ENCODE measurements at places on chromosomes 5 and 9. TPM values are rescaled to one million over a fixed set of nuclear protein-coding genes. Genes with fewer than 3 reads are reported as not detected.

ALDOB gene
- not detected for total RNA-seq

TEX48 gene
- not detected for total RNA-seq

FBP1 gene
- 0.80 TPM for total RNA-seq

DIPK1B gene
- 49.2 TPM for total RNA-seq

NUTM2F gene
- 0.09 TPM for total RNA-seq

FUT7 gene
- total RNA-seq, result 0.14 TPM

SEMA6A gene
- 30.0 TPM for total RNA-seq

FBP2 gene
- total RNA-seq, result not detected

ROPN1L gene
- 0.68 TPM for total RNA-seq

HMGCR gene
- total RNA-seq, result 321 TPM

- no peak for DNase-seq
Measured at GRCh38 chr5:118557251-118557661, 431.1 kb downstream of the DTWD2 start.

DNA sequence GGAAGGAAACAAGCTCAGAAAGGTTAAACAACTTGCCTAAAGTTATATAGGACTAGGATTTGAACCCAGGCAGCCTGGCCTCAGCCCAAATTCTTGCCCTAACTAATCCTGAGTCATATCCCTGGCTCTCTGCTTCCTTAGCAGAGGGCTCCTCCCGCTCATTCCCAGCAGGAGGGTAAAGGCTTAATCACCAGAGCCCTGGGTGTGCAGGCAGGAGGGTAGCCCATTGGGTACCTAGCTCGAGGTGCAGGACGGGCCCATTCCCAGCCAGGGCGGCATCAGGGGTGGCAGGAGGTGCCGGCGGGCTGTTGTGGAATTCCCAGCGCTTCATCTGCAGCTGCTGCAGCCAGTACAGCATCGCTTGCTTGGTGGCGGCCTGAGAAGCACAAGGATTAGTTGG, 3.9 kb downstream of the TBC1D2 start:
- DNase-seq, result no peak

- DNase-seq, result no peak
Measured at GRCh38 chr5:56681346-56681745, 134.0 kb upstream of the MAP3K1 start.

DNA sequence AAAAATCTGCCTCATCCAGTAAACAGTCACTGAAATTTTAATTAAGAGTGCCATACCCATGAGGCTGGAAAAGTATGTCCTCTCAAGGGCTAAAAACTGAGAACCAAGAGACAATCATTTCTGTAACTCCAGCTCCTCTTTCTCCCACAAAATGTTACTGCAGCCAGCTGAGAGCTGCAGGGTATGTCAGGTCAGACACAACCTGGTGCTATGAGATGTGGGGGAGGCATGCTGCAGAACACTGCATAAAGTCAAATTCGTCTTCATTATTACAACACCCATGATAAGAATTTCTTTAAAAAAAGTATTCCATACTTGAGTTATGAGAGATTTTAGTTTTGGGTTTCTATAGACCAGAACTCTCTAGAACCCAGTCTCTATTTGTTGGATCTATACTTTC, 162.2 kb downstream of the CDC42SE2 start:
- DNase-seq, result no peak

- no peak for DNase-seq
Measured at GRCh38 chr5:131416729-131417128, 152.9 kb downstream of the CDC42SE2 start.

GRCh38 chr9:81411961-81412360, 277.4 kb downstream of the TLE1 start:
- no peak for DNase-seq

DNA sequence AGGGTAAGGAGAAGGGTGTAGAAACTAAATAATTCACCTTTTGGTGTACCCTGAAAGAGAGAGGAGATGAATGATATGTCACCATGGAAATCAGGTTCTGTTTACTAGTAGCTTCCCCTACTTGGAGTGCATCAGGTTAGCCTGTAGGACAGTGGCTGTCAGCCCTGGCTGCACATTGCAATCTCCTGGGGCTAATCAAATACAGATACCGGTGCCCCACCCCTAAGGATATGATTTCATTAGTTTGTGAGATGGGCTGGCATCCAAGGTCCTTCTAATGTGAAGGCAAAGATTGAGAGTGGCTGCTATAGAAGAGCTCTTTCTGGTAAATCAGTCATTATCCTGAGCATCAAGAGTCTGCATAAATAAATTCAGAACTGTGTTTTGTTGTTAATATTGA, 47.2 kb downstream of the INSYN2B start:
- DNase-seq, result no peak

DNA sequence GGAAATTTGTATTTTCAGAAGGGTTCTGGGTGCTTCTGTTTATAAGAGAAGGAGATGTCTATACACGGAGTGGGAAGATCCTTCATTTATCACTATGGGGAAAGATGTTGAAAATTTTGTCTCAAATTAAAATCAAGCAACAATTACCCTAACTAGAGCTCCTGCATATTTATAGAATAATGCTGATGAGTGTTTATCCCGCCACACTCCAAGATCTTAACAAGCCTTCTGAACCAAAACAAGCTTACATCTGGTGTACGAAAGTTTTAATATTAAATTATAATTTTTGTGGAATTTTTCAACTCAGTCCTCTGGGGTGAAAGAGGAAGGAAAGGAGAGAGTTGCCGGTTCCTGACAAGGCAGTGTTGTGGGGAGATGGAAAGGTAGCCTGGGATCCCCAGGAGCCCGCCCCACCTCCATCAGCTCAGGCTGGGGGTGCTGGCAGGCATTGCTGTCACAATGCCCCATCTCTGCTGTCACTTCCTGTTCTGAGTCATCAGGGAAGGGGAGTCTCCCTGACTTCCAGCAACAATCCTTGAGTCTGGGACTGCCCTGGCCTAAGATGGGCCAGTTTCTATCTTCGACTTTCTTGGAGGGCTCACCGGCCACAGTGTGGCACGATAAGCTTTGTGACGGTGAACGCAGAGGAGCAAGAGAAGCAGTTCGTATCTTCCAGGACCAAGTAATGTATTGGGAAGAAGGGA, 64.5 kb downstream of the ERAP1 start:
- DNase-seq, result no peak

DNA sequence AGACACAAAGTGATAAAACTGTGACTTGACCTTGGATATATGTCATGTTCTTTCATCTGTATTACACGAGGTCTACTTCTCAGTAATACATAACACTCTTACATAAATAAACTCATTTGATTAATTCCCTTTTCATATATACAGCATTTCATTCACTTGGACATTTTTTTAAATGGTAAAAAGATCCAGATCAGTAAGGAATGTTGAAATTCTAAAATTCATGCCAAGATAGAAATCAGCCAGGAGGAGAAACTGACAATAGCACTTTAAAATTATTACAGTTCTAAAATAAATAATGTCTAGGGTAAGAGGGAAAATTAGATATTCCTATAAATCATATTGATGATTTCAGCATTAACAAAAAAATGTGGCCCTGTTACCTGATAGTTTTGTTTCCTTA, 46.2 kb upstream of the POU5F2 start:
- DNase-seq, result no peak

DNA sequence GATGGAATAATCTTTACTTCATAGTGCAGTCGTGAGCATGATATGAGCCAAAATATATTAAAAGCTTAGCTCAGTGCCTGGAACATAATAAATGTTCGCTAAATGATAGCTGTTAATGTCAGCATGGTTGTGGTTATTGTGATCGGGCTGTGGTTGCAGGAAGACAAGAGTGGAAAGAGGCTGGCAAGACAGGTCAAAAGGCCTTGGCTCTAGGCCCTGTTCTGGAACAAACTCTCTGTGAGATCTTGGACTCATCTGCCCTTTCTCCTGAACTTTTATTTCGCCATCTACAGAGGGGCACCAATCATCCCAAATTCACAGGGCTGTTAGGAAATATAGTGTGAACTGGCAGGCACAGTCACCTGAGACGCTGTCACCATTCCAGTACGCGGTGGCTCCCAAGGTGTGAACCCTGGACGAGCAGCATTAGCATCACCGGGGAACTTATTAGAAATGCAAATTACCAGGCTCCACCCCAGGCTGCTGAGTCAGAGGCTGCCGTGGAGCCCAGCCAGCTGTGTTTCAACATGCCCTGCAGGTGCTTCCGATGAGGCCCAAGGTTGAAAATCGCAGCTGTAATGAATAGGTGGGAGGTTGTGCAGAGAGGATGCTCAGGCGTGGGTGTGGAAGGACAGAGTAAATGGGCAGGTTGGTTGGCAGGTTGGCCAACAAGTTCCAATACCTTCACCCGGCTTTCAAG, 50.2 kb upstream of the SAP30L start:
- DNase-seq, result no peak

Measured in neural crest cell (in vitro differentiated cells).